Vagina (tissue), 2 donors: ENCODE measurements at places on chromosomes 12 and 14.

- H3K27ac ChIP-seq = no peak overlapping the region
- no peaks in the 10 kb centered on the region for H3K27me3 ChIP-seq
- H3K36me3 ChIP-seq = no peaks in the 10 kb centered on the region
- H3K4me3 ChIP-seq = no peak overlapping the region
- no peaks in the 10 kb centered on the region for H3K4me1 ChIP-seq
Observed at GRCh38 chr14:34222867-34223266, 239.2 kb downstream of the SPTSSA start.

DNA sequence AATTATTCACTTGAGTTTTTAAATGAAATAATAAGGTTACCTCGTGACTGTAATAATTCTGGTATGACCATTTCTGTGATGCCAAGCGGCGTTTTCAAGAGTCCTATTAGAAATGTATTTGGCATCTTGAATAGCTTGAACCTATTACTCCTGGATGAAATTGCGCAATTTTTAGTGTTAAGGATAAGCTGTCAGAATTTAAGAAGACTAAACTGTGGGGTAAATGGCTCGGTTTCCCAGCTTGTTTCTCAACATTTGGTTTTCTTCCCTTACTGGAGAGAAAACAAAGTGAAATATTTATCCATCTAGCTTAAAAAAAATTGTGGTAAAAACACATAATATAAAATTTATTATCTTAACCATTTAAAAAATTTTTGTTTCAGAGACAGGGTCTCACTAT, 26.8 kb downstream of the PCNX1 start:
- no peaks in the 10 kb centered on the region for H3K27me3 ChIP-seq
- no peaks in the 10 kb centered on the region for H3K36me3 ChIP-seq
- DNase-seq = no peak
- H3K27ac ChIP-seq = peak overlapping the region; percentile 14
- H3K4me1 ChIP-seq = peaks cover 26% of the 10 kb centered on the region

DNA sequence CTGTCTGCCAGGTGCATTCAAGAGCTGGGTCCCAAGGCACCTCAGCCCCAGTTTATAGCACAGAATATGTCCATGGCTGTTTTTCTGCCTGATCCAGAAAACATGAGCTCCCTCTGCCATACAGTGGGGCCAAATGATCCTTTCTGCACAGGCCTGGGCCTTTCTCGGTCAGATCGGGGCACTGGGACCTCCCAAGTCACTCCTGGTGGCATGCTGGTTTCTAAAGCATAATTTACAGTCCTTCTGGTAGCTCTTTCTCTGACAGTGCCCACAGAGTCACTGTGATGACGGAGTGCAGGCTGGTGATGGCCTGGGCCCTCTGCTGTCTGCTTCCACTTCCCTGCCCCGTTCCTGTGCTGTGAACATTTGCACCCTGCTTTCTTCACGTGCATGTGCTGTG, 99.2 kb downstream of the ADGRD1 start:
- H3K4me3 ChIP-seq = no peak overlapping the region
- no peaks in the 10 kb centered on the region for H3K36me3 ChIP-seq
- H3K27ac ChIP-seq = no peak overlapping the region
- peaks cover 7% of the 10 kb centered on the region for H3K4me1 ChIP-seq

- no peak overlapping the region for H3K4me3 ChIP-seq
- no peak overlapping the region for H3K27ac ChIP-seq
- no peak for DNase-seq
- H3K27me3 ChIP-seq = no peaks in the 10 kb centered on the region
- H3K4me1 ChIP-seq = peaks cover 1% of the 10 kb centered on the region
Observed at GRCh38 chr14:43692706-43693105, 814.4 kb downstream of the FSCB start.

DNA sequence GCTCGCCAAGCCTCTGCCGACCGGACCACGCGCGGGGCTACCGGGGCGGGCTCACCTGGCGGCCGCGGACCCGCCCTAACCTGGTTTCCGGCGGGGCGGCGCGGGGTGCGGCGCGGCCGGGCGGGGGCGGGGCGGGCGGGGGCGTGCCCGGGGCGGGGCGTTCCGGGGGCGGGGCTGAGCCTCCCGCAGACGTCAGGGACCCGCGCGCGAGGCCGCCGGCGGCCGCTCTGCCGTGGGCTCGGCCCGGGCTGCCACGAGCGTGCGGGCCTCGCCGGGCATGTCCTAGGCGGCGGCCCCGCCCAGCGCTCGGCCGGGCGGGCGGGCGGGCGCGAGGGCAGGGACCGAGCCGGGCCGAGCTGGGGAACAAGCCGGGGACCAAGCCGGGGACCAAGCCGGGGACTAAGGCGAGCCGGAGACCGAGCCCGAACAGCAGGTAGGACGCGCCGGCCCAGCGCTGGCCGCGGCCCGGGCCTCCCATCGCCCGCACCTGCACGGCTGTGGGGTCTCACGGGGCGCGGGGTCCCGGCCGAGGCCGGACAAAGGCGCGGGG, at the start of gene CEP170B:
Gene CEP170B (plus strand): TSS at position 188 of the 550 bp plus-strand sequence. CDS start 3,183 bp downstream, outside the sequence.
- peaks cover 32% of the 10 kb centered on the region for H3K4me1 ChIP-seq
- H3K36me3 ChIP-seq = no peaks in the 10 kb centered on the region
- DNase-seq = no peak
- H3K4me3 ChIP-seq = peak within 1 kb of the TSS; percentile 75
- H3K27me3 ChIP-seq = no peaks in the 10 kb centered on the region
- peak within 1 kb of the TSS; percentile 64 for H3K27ac ChIP-seq
